ENCODE measurements at places on chromosomes 5 and 9.

- no peak for DNase-seq
These were observed 517.8 kb downstream of the CTNND2 start for GRCh38 chr5:11386398-11386797.

GRCh38 chr5:37375091-37375490, 4.0 kb upstream of the WDR70 start:
- no peak for DNase-seq

DNA sequence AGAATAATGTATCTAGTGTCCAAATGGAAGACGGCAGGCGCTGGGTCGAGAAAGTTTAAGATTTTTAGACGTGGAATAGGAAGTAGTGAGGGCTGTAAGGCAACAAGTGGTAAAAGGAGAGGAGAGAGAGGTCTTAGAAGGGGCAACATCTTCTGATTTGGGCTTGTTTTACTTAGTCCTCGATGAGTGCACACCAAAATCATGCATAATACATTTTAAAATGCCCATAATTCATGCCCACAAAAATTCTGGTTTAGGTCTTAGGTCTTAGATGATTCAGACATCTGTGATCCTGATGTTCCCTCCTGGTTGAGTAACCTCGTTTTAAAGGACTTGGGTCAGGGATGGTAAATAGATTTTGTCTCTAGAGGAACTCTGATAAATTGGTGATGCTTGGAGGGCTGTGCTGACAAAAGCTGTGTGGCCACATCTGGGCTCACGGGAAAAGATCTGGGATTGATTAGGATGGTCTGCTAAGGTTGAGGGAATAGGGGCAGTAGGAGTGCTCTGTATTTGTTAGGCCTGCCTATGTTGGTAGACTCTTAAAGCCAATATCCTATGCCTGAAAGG, 476.3 kb downstream of the CCDC171 start:
- no peak for DNase-seq

DNA sequence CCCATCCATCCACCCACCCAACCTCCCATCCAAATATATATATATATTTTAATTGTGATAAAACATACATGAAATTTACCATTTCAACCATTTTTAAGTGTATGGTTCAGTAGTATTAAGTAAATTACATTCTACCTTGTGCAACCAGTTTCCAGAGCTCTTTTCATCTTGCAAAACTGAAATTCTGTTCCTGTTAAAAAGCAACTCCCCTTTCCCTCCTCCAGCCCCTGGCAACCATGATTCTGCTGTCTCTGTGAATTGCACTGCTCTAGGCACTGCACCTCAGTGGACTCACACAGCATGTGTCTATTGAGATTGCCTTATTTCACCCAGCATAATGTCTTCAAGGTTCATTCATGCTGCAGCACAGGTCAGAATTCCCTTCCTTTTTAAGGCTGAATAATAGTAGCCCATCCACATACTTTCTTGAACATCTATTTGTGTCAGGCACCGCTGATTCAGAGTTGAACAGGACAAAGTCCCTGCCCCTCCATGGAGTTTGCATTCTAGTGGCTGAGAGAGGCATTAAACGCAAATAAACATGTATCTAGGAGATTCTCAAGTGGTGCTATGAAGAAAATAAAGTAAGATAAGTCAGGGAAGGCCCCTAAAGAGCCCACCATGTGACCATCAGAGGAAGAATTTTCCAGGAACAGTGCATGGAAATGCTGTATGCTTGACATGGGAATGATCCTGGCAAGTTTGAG, 24.0 kb downstream of the CSF1R start:
- no peak for DNase-seq

DNA sequence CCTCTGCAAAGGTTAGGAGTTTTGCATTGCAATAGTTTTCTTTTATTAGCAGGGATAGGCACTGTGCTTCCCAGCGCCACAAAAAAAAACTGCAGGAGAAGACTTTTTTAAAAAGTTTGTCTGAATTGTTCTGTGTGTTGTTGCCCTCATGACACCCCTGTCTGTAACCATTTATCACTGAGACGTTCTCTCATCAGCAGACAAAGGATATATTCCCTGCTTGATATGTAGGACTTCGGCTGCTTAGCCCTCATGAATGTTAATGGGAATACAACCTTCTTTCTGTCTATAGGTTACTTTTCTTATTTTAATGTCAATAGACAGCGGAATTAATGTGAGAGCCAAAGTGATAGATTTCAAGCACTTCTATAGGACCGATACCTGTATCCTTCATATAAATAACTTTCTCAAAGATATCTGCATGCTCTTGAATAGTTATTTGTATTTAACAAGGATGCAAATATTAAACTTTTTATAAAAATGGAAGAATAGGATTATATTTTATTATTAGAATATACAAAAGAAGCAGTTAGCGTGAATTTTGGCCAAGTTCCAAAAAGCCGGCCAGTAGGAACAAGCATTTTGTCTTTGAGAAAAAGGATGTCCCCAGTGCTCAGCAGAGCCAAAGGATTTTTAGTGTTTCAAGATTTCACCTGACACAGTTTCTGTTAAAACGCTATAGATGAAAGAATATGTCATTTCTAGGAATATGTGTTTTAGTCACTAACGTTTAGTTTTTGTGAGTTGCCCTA, 1.5 kb upstream of the LYSMD3 start:
- no peak for DNase-seq

GRCh38 chr5:14143841-14144585, 871 bp downstream of the TRIO start:
- no peak for DNase-seq

DNA sequence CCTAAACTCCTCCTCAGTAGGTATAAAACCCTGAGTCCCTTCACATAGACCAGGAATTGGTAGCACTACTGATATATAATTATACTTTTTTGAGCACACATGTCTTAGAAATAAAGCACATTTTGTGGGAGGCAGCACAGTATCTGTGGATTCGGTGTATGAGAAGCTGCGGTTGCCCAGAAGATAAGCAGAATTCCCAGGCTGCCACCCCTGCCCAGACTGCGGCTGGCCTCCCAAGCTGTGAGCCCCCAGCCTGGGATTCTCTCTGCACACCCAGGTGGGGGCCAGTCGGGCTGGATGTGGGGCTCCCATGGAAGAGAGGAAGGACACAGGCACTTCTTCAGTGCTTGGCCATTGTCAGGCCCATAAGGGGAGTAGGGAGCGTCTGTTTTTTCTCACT, 25.6 kb upstream of the ANGPTL2 start:
- DNase-seq, result no peak

DNA sequence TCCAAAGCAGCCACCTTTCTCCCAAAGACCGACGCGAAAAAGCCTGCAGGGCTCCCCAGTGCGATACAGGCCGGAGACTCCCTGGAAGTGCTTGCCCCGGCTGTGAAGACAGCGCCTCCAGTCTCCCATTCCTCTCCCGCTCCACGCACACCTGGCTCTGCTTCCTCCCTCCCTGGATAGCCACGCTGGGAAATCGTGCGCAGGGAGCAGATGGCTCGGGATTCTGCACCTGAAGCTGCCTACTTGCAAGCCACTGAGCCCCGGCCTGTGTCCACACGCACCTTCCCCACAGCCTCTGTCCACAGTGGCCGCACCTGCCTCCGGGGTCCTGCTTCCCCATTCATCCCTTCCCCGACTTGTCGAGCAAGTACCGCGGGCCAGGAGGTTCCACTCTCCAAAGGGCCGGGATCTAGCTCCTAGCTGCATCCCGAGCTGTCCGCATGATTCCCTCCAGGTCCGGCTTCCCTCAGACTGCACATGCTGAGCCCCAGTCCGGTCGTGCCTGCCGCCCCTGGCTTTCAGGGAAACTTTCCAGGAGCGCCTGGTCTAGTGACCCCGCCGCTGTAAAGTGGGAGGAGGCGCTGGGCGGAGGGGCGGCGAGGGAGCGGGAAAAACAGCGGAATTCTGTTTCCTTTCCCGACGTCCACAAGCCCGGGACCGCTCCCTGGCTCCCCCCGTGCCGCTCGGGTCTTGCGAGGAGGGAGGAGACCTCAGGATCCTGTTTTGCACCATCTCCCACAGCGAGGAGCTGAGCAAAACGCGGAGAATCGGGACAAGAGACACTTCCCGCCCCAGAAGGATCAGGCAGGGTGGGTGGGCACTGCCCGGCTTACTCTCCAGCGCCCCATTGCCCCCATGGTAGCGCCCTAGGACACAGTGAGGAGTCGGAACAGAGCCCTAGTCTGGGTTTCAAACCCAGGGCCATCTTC, 2.0 kb downstream of the SEMA6A start:
- DNase-seq, result peak; percentile 48

DNA sequence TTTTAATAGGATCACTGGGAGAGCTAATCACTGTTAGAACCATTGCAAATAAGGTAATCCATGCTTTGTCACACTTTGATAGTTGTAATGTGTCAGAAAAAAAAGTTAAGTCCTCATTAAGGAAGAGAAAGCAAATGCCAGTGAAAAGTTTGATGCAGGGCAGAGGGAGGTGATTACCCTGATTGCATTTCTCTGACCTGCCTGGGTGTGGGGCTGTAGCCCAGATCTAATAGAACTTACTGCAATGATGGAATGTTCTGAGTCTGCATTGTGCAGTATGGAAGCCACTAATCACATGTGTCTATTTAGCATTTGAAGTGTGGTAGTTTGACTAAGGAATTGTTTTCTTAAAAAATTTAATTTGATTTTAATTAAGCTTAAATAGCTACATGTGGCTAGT, 202.7 kb downstream of the ATP10B start:
- no peak for DNase-seq

DNA sequence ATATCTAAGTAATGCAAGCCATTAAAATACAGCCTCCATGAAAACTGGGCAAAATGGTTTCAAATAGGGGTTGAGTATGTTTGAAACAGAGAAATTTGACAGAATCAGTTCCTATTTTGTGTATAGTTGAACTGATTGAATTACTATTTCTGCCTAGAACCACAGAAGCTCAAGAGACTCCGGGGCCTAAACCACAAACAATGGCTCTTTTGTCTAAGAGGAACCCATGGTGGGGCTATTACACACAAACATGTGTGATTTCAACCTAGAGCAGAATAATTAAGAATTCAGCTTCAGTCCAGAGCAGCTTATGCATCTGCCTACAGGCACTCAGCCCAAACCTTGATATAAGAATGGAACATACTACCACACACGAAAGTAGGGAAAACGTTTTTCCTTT, 171.2 kb upstream of the MPDZ start:
- DNase-seq, result no peak

DNA sequence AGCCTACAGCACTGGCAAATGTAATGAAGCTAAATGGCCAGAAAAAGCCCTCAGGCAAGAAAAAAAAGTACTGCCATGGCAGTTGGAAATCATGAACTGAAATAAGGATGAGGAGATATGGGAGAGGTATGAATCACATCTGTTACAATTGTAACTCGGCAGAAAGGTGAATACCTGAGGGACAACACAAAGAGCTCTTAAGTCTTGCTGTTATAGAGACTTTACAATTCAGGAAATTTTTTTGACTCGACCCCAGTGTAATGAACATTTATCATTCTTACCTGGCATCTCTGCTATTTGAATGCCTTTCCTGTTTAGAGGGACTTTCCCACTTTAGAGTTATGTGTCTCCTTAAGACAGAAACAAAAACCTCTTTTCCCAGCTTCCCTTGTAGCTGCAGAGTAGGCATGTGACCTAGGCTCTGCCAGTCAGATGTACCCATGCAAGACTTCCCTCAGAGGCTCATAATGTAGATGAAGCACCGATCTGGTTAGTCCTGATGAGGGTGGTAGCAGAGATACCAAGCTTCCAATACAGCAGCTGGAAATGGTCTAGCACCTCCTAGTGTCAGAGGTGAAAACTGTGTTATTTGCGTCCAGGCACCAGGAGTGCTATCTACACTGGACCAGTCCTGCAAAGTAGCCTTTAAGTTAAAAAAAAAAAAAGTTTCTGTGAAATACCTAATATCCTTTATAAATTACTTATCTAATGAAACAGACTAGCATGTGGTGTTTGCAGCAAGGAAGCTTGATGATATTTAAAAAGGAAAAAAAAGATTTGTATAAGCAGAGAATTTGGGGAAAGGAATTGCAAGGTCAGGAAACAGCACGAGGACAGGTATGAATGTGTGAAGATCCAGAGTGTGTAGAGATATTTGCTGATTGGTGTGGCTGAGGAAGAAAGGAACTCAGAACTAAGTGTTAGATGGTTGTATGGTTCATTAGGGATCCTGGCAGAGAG, 146.9 kb upstream of the SLC1A3 start:
- DNase-seq, result no peak

DNA sequence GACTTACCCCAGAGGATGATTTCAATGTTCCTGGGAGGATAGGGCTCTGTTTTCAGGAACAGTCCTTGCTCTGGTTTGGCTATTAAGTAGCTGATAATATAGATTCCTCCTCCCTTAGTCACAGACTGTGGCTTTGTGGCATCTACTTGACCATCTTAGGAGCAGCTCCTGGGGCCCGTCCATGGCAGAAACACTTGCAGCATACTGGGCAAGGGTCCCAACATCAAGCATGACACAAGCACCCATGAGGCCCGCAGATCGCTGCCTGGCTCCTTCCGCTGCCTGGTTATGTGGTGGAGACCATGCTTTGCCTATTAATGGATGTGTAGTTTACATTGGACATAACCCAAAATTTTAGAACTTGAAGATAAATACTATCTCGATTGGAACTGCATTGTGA, 170.1 kb downstream of the ICE1 start:
- no peak for DNase-seq

DNA sequence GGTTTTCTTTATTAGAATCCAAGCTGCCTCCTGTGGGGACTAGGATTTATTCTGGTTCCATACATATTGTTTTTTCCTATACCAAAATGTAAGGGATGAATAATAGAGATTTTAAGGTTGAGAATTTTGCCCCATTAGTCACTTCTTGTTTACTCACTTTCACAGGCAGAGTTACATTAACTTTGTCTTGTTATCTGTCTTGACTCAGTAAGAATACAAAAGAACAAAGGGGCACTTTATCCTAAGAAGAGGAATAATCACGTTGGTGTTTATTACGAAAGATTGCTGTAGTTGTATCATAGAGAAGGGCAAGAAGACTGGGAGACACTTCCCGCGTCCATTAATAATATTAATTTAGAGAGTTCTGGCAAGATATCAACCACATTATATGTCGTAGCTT, 599.7 kb upstream of the FTMT start:
- no peak for DNase-seq

Data from NCI-H2171 (cell line).